WTC11 (cell line): ENCODE measurements at places on chromosomes 6 and 20. TPM values are rescaled to one million over a fixed set of nuclear protein-coding genes. Genes with fewer than 3 reads are reported as not detected.

- no peak for DNase-seq
Observed at GRCh38 chr6:5639193-5639592, 367.5 kb downstream of the NRN1 start.

- no peak for DNase-seq
Observed at GRCh38 chr6:56399250-56399671, 151.9 kb upstream of the COL21A1 start.

GRCh38 chr6:148999501-148999900 lies 252.7 kb downstream of the UST start:
- DNase-seq: no peak

The CTCFL gene
- total RNA-seq: 0.70 to 2.6 TPM (median 2.4 TPM) in 3 replicates

GRCh38 chr6:90829311-90829710 lies 242.4 kb upstream of the MAP3K7 start:
- no peak for DNase-seq

The FAM229B gene
- 19.7 to 26.4 TPM (median 20.0 TPM) in 3 replicates for total RNA-seq

The MRS2 gene
- total RNA-seq: 71.1 to 91.6 TPM (median 73.1 TPM) in 3 replicates

DNA sequence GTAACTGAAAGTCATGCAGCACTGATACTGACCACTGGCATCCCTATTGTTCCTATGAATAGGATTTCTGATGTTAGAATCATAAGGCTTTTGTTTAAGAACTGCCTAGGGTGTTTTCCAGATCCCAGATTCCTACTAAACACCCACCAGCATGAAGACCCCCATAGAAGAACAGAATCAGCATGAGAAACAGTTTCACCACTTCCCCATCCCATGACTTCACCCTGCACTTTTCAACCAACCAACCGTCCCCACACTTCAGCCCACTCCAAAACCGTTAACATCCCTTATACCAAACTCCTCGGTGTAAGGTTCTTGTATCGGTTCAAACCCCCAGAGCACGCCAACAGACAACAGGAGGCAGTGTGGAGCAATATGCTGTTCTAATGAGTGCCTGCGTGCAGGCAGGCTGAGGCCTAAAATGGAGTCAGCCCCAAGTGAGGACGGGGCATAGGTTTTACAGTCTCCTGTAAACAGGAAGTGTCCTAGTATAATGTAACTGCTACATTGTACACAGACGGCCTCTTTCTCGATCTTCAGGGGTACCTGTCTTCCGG lies 11.4 kb upstream of the SSTR4 start:
- peak; percentile 51 for DNase-seq

DNA sequence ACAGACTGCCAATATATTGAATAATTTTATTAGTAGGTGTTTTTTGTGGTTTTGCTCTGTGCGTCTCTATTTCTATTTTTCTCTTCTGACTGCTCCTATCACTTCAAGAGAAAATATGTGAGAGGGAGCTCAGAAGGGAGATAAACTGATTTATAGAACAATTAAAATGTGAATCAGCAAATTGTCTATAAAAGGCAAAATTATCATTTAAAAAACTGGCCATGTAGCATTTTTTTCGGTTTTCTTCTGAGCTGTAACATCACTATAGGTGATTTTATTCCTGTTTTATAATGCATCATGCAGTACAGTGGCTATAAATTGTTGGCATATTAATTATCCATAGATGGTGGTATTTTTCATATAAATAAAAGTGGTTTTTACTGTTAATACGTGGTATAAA lies 416.5 kb downstream of the DOK5 start:
- DNase-seq: no peak

The ENPP3 gene
- total RNA-seq: 0.48 TPM in 1 of 3 replicates, not detected in the others

- DNase-seq: no peak
Observed at GRCh38 chr20:10172998-10173655, 45.5 kb upstream of the SNAP25 start.

- DNase-seq: no peak
Observed at GRCh38 chr20:32477594-32478512, 107.3 kb downstream of the NOL4L start.

- DNase-seq: peak; percentile 19
Observed at GRCh38 chr6:136846046-136846445, 23.7 kb downstream of the PEX7 start.

The L3MBTL1 gene
- 28.3 to 28.7 TPM (median 28.3 TPM) in 3 replicates for total RNA-seq

The PTPRT gene
- total RNA-seq: 0.89 to 1.1 TPM (median 1.0 TPM) in 3 replicates

The DNMT3B gene
- 638 to 682 TPM (median 641 TPM) in 3 replicates for total RNA-seq

DNA sequence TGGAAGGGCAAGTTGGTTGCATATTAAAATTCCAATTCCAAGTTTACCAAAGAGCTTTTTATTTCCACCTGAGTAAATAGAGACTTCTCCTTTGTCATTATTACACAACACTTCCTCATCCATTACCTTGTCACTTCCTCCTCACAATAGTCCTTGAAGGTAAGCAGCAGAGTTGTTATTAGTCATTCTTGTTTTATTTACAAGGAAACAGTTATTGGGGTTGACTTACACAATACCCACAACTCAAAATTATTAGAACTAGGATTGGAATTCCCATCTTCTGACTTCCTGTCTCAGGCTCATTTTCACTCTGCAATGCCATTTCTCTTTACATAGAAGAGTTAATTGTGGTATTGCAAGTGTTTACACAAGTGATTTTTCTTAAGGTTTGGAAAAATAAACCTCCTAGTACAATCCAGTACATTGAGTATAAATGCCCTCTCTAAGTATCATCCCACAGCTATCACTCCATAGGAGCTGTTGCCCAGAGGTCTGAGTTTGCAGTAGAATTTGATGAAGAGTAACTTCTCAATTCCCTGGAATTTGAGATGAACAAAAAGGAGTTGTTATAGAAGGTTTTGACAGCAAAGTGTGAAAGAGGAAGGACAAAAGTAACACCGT lies 28.9 kb upstream of the MTRF1L start:
- DNase-seq: no peak
